ENCODE measurements at places on chromosomes 16 and 17.

- DNase-seq, result no peak
Measured at GRCh38 chr17:70938336-70938735, 769.0 kb downstream of the KCNJ2 start.

- DNase-seq, result no peak
Measured at GRCh38 chr17:32849879-32850278, 27.0 kb downstream of the MYO1D start.

DNA sequence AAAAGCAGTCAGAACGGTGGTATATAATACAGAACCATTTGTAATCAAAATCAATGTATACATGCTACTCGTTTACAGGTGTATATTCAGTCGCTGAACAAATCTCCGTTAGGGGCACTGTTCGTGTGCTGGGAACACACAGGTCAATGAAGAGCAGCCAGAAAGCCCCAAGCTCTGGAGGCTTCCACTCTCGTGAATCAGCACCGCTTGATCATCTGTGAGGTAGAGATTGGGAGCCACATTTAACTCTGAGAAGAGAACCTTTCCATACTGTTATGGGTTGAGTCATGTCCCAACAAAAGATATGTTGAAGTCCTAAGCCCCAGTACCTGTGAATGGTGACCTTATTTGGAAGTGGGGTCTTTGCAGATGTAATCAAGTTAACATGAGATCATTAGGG is 5.4 kb upstream of the CYTH1 start:
- DNase-seq, result no peak

GRCh38 chr17:5201011-5201410 is 9.3 kb upstream of the ZNF594 start:
- no peak for DNase-seq

- no peak for DNase-seq
Measured at GRCh38 chr17:48492401-48493298, 38.2 kb downstream of the HOXB1 start.

GRCh38 chr17:2289878-2290478 is 13.6 kb downstream of the SMG6 start:
- no peak for DNase-seq

- DNase-seq, result no peak
Measured at GRCh38 chr16:21950782-21951521, 2.2 kb upstream of the UQCRC2 start.

- DNase-seq, result peak; percentile 74
Measured at GRCh38 chr16:81451753-81452680, 7.4 kb downstream of the CMIP start.

DNA sequence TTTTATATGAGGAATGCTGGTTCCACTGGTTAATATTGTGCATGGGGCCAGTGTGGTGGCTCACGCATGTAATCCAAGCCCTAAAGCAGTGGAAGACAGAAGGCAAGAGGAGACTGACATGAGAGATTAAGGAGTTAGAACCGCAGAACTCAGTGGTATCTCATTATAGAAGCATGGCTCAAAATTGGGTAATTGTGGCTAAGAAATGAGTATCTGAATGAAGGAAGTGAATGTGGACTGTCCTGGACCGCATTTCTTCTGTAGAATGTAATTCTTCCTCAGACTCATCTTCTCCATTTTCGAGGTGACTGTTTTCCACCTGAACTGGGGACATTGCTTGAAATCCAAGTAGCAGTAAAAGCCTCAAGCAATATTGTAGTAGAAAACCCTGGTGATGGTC is 42.6 kb upstream of the CDR2 start:
- DNase-seq, result peak; percentile 87

DNA sequence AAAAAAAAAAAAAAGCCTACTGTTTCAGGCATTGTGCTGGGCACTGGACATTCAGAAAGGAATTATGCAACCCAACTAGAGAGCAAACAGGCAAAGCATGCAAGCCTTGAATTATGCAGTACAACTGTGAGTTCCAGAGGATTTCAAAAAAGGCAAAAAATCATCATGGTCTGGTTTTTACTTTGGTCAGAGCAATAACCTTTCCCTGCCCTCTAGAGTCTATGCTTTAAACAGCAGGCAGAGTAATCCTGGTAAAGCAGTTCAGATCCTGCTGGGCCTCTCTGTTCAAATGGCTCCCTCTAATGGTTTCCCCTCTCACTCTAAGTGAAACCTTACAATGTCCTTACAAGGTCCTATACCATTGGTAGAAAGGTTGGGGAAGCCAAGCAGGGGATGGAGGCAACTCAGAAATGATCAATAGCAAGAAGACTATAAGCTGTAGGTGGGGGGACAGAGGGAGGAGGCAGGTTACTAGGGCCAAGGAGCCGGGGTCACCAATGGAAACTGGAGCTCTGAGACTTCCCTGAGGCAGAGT is 4.6 kb upstream of the TAF15 start:
- peak; percentile 31 for DNase-seq

DNA sequence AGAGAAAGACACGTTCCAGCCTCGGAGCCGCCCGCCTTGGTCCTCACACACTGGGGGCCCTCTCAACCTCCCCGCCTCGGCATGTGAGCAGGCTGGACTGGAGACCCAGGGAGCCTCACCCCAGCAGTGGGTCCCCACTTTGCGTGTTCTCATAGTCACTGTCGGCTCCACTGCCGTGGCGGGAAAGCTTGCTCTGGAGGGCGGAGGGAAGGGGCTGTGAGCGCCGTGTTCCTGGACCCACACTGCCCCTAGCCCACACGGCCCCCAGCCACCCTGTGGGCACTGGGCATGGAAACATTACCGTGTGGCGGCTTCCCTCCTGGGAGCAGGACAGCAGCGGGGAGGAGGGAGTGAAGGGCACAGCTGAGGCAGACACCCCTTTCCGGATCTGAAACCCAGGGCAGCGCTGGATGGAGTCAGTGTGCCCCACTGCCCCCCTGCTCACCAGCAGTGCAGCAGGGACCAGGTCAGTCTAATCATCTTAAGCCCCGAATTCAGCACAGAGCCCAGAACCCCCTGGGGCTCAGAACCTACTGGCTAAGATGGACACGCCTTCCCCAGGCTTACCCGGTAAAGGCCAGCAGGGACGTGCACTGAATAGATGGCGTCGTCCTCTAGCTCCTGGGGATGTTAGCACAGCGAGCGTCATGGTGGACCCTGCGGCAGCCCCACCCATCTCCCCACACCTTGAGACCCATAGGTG is 7.2 kb downstream of the TP53I13 start:
- DNase-seq, result no peak

GRCh38 chr17:9401434-9401833 is 174.2 kb downstream of the STX8 start:
- DNase-seq, result no peak

DNA sequence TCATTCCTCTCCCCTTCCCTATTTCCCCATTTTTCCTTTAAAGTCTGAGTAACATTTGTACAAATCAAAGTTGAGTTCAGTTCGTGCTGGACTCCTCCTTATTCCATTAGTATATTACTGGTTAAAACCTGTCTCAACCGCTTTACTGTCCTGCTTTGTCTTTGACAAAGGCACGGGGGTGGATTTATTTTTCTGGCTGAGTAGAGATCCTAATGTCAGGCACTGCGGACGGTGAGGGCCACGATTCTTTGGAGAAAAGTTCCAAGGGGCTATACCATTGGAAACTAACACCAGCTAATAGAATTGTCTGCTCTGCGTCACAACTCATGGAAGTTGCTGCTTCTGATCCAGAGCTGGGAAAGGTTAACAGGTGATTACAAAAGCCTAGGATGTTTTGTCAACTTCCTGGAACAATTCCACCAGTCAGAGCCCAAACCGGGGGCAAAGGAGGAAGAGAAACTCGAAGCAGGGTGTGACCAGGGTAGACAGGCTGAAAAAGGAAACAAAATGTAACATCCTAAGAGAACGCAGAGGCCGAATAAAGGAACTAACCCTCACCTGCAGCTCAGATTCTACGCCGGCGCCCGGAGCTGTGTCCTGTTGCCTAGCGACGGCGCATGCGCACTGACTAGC is 12.4 kb downstream of the TAT start:
- DNase-seq, result peak; percentile 71

DNA sequence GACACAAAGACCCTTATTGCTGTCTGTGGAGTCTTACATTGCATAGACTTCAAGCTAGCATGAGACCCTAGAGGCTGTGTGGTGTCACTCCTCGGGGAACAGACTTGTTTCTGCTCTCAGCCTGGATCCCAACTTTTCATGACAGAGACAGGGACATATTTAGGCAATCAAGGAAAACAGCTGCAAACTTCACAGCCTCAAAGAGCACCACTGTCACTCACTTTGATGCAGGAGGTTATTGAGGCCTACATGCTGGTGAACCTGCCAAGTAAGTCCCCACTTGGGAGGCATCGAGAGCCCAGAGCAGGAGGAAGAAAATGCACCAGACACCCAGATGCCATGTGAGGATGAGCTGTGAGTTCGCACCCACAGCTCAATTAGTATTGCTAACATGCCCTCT is 10.3 kb downstream of the CBLN1 start:
- no peak for DNase-seq

- DNase-seq, result no peak
Measured at GRCh38 chr16:25750488-25751216, 58.9 kb downstream of the HS3ST4 start.

GRCh38 chr17:74605361-74605760 is 13.3 kb upstream of the CD300LD start:
- no peak for DNase-seq

DNA sequence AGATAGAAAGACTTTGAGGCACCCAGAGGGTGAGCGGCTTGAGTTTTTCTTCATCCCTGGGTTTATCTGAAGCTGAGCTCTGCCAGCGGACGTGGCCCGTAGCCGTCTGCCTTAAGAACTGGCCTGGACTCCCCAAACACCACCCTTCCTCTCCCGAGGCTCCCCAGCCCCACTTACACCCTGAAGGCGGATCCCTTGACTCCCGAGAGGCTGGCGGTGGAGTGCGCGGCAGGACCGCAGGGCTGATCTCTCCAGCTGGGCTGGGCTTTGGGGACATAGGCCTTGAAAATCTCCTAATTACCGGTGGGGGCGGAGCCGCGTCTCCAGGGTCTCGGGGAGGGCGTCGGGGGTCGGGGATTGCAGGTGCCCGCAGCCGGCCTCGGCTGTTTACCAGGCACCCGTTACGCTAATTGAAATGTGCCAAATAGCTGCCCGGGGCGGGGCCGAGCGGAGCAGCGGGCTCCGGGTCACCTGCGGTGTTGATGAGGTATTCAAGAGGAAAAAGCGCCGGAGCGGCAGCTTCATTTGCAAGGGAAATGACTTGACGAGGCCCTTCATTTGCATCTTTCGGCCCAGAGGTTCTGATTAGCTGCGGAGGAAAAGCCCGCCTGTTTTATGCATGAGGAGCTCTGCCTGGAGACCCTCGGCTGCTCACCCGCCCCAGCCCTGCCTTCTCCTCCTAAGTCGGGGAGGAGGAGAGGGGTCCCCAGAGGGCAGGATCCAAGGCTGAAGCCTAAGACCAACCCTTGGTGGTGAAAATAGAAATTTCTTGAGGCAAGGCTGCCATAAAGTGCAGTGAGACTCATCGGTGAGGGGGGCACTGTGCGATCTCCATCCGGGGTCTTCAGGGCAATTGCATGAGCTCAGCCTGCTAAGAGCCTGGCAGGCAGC is 100.7 kb downstream of the MGAT5B start:
- DNase-seq, result no peak

GRCh38 chr16:66549284-66550131 is at the start of gene TK2:
Gene TK2 (minus strand): TSS chr16:66550122. CDS start chr16:66550061, 61 bp downstream.
- DNase-seq, result no peak

DNA sequence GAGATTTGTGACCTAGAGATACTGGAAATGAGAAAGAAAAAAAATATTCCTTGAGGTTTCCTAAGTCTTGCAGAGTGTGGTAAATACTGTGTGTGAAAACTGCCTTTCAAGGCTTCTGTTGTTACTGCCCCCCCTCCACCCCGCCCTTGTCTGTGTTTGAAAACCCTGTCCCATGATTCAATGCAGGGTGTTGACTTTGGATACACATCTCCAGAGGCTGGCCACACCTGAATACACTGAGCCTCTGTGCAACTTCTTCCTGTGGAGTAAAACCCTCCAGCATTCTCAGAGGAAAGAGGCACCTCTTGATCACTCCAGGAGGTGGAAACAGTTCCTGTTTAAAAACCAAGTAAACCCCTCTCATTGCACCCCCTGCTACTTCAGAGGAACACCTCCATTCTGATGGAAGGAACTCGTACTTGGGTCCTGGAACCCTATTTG is 123.0 kb upstream of the CACNG5 start:
- DNase-seq, result no peak

- DNase-seq, result no peak
Measured at GRCh38 chr16:75532142-75532765, 3.7 kb downstream of the CHST5 start.

DNA sequence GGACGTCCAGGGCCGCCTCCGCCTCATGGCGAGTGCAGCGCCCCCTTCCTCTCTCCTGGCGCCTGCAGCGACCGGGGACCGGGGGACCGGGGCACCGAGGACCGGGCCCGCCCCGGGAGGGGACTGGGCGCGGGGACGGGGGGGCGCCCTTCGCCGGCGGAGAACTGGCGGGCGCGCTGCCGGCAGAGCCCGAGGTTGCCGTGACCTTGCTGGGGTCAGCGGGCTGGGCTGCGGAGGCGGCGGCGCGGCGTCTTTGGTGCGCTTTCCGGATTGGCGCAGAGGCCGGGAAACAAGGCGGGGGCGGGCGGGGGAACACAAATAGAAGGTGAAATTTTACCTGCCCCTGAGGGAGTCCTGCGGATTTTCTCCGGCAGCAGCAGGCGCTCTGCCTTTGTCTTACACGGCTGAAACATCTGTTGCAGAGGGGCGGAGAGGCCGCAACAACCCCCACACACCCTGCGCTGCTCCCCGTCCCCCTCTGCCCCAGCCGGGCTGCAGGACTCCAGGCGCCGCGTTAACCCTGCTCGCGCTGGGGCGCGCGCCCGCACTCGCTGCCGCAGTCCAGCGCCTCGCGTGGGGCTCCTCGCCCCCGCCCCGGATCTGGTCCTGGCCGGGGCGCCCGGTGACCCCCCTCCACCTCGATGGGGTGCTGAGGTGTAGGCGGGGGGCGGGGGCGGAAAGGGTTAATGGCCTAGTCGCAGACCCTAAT is 53.5 kb downstream of the SREBF1 start:
- no peak for DNase-seq

GRCh38 chr17:49574945-49575678 is 559 bp upstream of the NXPH3 start:
- no peak for DNase-seq

All from SIG-M5 (cell line).